Activated CD4-positive, CD25-positive, alpha-beta regulatory T cell treated with anti-CD3 and anti-CD28 coated beads, Interleukin-2, amount 50 U/mL, for 24 hours (primary cell): ENCODE measurements at places on chromosomes 5 and 9.

DNA sequence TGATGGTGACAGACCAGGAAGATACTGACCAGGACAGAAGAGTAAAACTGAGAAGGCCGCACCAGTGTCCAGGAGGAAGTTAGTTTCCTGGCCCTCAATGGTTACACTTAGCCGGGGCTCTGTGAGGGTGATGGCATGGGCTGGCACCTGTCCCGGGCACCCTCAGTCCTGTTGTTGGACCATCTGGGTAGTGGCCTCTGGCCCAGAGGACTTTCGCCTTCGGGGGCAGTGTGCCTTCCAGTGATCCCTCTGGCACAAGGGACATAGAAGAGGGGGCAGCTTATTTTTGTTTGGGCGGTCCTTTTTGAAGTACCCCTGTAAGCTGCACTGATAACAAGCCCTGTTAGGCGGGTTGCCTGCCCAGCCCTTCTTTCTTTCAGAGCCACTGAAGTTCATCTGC, 1108.6 kb downstream of the TAF11L14 start:
- ATAC-seq: no peak

DNA sequence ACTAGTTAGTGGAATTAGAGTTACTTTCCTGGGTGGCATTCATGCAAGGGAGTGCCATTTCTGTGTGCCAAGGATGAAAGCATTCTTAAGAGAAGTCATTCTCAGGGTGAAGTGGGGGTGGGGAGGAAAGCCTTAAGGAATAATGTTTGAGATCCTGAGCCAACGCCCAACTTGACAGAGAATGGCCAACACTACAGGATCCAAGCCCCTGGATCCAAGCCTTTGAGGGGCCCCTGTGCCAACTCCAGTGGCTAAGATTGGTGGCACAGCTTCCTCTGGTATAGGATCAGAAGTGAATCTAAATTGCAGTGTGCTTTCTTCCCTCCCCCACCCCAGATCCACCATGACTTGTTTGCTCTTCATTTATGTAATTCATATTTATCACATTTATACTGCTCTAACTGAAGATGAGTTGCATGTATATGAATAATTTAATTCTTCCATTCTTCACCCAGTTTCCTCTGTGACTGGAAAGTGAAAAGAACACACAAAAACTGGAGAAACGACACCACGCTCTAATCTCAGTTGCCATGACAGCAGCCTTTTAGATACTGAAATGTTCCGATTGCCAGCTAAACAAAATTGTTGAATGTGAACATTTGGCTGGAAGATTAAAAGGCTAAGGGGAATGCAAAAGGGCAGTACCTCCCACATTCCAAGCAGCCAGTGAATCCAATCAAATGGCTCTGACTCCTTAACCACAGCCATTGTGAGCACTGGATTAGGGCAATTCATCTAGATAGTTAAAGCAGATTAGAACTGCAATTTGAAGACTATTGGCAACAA, 4.5 kb downstream of the ZNF608 start:
- ATAC-seq: no peak

DNA sequence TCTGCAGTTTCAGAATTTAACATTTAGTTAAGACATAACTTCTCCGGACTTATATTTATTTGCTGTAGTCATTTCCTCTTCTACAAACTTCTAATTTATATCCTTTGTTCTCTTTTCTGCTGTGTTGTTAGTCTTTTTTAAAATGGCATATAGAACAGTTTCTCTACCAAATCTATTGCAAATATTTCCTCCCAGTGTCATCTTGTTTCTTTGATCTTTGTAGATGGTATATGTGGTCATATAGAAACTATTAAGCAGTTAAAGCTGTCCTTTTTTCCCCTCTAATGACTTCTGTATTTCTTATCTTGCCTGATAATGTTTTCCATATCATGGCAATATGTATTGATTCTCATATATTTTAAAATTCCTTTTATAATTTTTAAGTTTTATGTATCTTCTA, 264.5 kb downstream of the MCTP1 start:
- ATAC-seq: no peak

GRCh38 chr5:126864042-126864688, 87.2 kb downstream of the LMNB1 start:
- ATAC-seq: no peak

DNA sequence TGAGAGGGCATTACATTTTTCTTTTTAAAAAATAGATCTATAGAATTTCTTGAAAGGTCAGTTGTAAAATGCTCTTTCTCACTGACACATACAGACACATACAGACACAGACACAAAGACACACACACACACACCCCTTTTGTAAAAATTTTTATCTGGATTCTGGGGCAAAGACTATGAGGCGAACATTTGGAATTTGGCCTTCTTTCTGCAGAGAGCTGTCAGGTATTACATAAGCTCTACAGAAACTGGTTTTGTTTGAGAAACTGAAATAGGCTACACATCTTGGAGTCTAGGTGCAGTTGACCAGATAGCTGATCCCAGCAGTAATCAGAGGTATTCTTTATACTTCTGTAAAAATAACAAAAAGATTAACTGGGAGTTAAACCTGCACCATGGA, 315.9 kb upstream of the RPS23 start:
- ATAC-seq: no peak

GRCh38 chr9:4670591-4670990, 4.3 kb upstream of the SPATA6L start:
- ATAC-seq: no peak
